SK-MEL-5 (cell line): ENCODE measurements at places on chromosomes 3 and 15. TPM values are rescaled to one million over a fixed set of nuclear protein-coding genes. Genes with fewer than 3 reads are reported as not detected.

ST3GAL6 gene
- 254 and 271 TPM in 2 replicates for total RNA-seq

GOLGA6D gene
- total RNA-seq, result not detected in 2 replicates

WDR93 gene
- total RNA-seq, result 0.19 TPM in 1 of 2 replicates, not detected in the other

MAGEL2 gene
- total RNA-seq, result 0.88 and 0.95 TPM in 2 replicates

GRCh38 chr3:54093491-54094248, 28.7 kb upstream of the CACNA2D3 start:
- DNase-seq, result no peak

DNA sequence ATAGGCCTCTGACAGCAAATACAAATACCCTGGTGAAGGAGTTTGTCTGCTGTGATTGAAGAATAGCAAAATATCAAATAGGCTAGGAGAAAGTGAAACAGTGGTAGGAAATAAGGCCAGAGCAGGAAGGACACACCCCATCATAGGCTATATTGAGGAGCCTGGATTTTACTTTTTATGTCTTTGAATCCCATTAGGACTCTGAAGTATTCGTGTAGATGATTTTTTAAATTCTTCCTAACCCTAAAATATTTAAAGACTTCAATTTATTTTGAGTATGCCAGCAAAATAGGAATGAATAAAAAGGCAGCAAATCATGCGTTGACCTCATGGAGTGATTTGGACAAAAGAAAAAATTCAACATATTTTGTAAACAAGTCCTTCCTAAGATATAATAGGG, 562.8 kb downstream of the NAALADL2 start:
- DNase-seq, result no peak

GRCh38 chr3:65503776-65504175, 534.9 kb downstream of the MAGI1 start:
- no peak for DNase-seq

- no peak for DNase-seq
These were observed 30.5 kb downstream of the POLQ start for GRCh38 chr3:121515313-121515712.

- no peak for DNase-seq
These were observed 118.6 kb upstream of the PRICKLE2 start for GRCh38 chr3:64343689-64344430.

GRCh38 chr3:187551416-187551815, 118.8 kb downstream of the SST start:
- DNase-seq, result no peak

DNA sequence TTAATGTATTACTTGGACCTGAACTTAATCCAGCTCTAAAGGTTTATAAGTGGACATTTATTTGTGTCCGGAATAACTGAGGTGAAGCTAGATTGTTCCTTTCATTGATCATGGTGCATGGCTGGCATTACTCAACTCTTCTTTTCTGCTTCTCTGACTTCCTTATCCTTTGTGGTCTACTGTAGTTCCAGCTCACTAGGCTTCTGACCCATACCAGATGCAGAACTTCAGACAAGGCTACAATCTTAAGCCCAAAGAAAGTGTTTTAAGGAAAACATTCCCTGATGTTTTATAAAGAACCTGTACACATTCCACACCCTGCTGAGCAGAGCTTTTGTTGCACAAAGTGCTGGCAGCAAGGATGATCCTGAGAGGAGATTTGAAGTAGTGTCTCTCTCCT, 250.8 kb upstream of the TGFBR2 start:
- DNase-seq, result no peak

- peak; percentile 37 for DNase-seq
These were observed 533 bp downstream of the RYK start for GRCh38 chr3:134249935-134250716.

GRCh38 chr3:112101916-112102315, 15.7 kb downstream of the C3orf52 start:
- DNase-seq, result no peak

DNA sequence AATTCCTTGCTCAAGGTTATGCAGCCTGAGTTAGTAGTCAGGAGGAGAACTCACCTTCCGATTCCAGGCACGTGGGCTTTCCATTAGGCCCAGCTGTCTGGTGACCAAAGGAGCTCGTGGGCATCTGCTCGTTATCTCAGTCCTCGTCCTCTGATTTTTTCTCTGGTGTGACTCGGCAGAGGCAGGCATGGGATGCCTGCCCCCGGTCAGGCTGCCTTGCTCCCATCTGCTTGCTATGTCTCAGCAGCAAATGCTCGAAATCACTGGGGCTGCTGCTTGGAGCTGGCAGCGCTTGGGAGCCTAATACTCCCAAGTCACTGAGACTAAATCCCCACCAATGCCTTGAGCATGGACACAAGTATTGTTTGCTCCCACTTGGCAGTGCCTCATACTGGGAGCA, 84.5 kb upstream of the NMNAT3 start:
- no peak for DNase-seq

DNA sequence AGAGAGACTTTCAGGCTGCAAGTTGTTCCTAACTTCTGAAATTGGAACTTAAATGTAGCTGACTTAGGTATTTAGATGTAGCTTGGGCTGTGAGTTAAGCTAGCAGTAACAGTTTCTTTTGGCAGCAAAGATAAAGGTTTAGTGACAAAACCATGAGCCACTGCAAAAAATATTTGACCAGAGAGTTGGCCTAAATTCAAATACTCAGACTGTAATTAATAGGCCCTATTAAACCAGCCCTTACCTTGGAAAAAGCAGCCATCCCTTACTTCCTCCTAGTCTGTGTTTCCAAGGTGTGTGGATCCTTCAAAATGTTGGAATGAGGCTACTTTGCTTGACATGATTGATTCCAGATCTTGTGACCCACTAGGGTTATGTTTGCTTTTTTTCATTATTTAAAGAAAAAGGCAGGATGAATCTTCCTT, 8.2 kb downstream of the TPM1 start:
- no peak for DNase-seq

DNA sequence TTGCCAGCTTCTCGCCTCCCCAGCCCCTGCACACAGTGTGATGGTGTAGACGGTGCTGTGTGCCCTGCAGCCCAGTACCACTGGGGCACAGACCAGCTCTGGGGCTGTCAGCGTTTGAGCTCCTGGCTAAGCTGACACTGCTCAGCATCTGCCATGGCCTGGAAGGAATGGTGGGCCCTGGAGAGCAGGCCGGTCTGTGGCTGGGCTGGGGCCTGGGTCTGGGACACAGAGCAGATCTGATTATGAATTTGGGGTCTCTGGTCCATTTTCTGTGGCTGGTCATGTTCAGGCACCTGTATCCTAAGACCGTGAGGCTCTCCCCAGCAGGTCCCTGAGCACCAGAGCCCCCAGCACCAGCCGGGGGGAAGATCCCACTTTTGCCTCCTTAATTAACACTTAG, 34.7 kb downstream of the HCN4 start:
- no peak for DNase-seq

DNA sequence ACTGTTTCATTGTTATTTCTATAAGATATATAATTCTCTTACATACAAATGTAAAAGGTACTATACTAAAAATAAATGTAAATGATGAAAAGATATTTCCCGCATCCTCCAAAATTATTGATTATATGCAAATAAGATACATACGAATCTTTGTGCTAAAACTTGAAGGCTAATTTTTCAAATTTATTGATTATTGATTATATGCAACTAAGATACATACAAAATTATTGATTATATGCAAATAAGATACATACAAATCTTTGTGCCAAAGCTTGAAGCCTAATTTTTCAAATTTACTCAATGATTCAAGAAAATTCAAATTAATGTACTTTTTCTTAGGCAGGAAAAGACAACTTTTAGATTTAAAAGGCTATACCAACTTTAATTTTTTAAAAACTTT, 319.8 kb downstream of the TBC1D5 start:
- no peak for DNase-seq
